ENCODE measurements at places on chromosomes 2 and 18.

GRCh38 chr2:19887510-19887909, 14.3 kb downstream of the TTC32 start:
- DNase-seq, result no peak

DNA sequence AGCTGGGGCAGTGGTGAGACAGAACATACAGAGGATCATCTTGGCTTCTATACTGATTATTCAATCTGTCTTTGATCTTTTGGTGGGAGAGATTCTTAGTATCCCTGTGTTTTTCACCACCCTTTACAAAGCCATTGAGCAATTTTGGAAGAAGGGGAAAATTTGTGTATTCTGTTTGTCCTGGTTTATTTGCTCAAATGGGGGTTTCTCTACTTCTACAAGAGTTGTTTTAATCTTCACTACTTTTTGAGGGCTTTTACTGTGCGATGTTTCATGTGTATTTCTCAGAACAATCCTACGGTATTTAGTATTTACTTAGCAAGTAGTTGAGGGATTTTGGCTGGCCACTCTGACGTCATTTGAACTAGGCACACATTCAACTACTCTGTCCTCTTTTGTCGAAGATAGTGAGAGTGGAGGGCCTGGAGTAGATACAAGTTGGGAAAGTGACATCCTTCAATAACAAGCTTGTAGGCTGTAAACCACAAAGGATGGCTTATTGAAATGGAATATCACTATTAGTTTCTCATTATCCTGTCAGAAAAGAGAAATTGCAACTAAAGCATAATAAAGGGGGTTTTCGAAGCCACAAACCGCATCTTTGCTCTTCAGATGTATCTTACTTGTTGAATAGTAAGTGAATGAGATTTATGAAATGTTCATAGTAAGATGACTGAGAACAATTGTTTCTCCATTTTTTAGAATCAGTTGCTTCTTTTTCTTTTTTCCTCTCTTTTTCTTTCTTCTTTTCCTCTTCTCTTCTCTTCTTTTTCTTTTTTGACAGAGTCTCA, 24.8 kb downstream of the FMNL2 start:
- no peak for DNase-seq

GRCh38 chr2:157492189-157492773, 48.4 kb upstream of the CYTIP start:
- peak; percentile 64 for DNase-seq

- no peak for DNase-seq
These were observed 196.6 kb downstream of the SH3RF3 start for GRCh38 chr2:109325570-109325969.

DNA sequence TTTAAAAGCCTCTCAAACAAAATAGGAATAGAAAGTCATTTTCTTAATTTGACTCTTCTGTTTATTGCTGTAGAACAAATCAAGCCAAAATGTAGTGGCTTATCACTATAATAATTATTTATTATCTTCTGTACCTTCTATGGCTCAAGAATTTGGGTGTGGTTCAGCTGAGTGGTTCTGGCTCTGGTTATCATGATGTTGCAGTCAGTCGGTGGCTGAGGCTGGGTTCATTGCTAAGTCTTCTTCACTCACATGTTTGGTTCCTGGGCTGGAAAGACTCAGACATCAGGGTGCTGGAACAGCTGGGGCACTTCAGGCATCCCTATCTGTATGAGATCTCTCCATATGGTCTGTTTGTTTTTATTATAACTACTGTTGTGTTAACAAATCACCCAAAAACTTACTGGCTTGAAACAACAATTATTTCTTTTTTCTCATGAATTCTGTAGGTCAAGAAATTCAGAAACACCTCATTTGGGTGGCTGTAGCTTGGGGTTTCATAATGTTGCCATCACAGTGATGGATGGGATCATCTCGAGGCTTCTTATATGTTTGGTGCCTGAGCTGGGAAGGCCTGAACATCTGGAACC, 242.6 kb upstream of the FBXO11 start:
- DNase-seq, result no peak

- DNase-seq, result no peak
These were observed 66.6 kb upstream of the PELI1 start for GRCh38 chr2:64210816-64211215.

DNA sequence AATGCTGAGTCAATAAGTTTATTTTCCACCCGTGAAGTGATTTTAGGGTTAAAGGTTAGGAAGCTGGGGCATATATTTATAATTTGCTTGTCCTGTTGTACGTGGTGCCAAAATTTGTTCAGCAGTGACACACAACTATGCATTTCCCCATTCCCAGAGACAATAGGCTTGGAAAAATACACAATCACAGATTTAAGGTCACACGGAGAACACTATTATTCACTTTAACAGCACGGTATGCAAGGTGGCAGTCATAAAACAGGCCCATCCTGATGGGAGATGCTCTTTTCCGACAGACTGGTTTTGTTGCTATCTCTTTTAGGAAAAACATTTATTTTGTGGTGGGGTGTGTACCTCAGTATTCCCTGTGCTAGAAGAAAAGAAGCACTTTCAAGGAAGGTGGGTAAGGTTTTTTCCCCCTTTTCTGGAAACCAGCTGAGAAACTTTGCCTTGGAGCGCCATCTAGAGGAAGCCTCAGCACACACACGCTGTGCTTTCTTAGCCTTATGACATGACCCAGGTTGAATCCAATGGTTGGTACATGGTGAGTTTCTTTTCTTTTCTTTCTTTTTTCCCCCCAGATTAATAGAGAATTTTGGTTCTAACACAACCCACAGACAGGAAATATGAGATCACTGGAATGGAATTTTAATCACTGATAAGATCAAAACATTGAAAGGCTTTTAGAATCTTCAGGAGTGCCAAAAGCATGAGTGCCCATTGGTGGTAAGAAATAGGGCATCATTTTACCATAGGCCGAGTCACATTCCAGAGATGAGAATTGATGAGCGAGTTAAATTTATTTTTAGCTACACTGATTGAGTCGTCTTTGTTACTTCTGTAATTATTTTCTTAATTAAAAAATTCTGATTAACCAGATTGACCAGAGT, 332.1 kb downstream of the AGPS start:
- peak; percentile 71 for DNase-seq

DNA sequence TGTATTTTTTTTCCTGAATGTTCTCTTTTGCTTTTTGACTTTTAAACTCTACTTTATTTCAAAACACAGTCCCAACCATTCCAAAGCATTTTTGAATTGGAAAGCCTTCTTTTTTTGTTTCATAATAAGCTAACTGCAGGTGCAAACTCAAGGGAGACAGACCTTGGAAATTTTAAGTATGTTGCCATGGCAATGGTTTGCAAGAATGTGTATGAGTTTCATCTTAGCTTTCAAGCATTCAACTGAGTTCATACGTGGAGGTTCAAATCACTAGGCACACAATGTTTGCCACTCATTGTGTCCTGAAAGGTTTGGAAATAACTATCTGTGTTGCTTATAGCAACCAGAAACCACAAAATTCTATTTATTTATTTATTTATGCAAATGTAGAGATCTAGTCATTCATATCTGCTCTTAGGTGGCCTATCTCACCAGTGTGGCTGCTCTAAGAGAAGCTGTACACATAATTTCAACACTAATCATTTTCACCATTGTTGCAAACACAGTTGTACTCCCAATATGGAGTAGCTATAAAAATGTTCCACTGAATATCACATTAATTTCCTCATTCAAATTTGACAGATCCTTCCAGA, 805.7 kb upstream of the FSHR start:
- DNase-seq, result no peak

DNA sequence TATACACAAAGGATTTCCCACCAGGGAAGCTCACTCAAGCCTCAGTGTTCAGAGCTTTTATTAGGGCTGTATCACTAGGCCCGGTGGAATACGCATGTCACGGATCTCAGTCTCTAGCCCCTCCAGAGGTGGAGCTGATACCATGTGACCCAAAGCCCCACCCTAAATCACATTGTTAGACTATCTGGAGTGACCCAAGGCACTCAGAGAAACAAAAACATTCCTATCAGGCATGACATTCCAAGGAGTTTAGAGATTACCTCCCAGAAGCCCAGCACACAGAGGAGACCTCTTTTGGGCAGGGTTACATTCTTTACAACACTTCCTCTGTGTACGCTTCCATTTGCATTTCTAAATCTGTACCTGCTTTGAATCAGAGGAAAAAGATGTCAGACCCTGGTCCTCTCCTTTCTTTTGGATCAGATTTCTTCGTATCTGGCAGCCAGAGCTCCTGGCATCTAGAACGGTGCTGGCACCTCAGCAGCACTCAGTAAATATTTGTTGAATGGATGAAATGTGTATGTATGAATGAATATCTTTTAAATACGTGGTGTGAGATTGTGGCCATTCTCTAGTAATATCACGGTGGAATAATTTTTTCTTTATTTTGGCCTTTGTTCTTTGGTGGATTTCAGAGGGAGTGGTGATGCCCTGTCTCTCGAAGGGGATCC, 37.7 kb upstream of the SMAD2 start:
- DNase-seq, result peak; percentile 97

GRCh38 chr2:144358979-144359541, 160.9 kb downstream of the ZEB2 start:
- DNase-seq, result no peak

GRCh38 chr2:179636100-179636980, 225.1 kb downstream of the ZNF385B start:
- no peak for DNase-seq

- DNase-seq, result peak; percentile 40
These were observed 1232.3 kb upstream of the ZEB2 start for GRCh38 chr2:145752091-145752806.

GRCh38 chr18:12031846-12032245, 50.5 kb downstream of the IMPA2 start:
- no peak for DNase-seq

GRCh38 chr2:105876191-105876590, 131.5 kb downstream of the NCK2 start:
- DNase-seq, result no peak

DNA sequence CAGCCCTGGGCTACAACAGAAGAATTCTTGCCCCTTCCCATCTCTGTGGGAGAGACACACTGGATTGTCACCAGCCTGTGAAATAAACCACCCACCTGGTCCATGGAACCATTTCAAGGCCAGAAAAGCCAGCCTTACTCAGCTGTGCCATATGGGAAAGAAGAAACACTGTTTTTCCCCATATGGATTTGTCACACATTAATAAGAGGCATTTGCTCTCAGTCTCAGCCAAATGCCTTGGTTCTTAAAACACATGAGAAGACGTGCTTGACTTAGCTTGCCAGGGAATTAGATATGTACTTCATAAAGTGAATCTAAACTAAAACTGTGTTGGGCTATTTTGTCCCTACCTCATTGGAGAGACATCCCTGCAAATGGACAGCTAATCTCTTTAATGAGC, 308.6 kb upstream of the TNP1 start:
- no peak for DNase-seq

- no peak for DNase-seq
These were observed 54.7 kb downstream of the ATIC start for GRCh38 chr2:215366440-215367032.

GRCh38 chr2:8740136-8740535, 58.3 kb downstream of the ID2 start:
- no peak for DNase-seq

GRCh38 chr18:8036551-8036950, 469.4 kb downstream of the PTPRM start:
- no peak for DNase-seq

GRCh38 chr2:137938204-137938603, 26.1 kb upstream of the HNMT start:
- no peak for DNase-seq

DNA sequence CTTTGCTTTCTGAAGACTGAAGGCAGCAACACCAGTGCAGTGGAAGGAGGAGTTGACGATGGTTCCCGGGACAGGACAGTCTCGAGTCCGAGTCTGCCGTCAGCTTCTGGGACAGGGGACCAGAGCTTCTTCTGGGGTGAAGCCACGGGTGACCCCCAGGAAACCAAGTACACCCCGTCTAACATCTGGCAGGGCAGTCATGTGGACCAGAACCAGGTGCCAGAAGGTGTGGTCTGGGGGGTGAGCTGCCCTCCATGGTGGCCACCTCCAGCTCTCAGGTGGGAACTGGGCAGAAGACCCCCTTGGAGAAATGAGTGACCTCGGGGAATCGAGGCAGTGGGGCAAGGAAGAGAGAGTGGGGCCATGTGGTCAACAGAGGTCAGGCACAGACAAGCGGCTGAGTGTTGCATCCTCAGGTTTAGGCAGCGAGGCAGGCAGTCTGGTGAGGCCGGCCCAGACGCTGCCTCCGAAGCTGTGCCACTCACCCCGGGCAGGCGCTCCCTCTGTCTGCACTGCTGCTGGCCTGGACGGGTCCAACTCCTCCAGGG, 204.3 kb downstream of the HDAC4 start:
- DNase-seq, result no peak

GRCh38 chr2:169393068-169393590, 30.8 kb upstream of the LRP2 start:
- DNase-seq, result peak; percentile 83

DNA sequence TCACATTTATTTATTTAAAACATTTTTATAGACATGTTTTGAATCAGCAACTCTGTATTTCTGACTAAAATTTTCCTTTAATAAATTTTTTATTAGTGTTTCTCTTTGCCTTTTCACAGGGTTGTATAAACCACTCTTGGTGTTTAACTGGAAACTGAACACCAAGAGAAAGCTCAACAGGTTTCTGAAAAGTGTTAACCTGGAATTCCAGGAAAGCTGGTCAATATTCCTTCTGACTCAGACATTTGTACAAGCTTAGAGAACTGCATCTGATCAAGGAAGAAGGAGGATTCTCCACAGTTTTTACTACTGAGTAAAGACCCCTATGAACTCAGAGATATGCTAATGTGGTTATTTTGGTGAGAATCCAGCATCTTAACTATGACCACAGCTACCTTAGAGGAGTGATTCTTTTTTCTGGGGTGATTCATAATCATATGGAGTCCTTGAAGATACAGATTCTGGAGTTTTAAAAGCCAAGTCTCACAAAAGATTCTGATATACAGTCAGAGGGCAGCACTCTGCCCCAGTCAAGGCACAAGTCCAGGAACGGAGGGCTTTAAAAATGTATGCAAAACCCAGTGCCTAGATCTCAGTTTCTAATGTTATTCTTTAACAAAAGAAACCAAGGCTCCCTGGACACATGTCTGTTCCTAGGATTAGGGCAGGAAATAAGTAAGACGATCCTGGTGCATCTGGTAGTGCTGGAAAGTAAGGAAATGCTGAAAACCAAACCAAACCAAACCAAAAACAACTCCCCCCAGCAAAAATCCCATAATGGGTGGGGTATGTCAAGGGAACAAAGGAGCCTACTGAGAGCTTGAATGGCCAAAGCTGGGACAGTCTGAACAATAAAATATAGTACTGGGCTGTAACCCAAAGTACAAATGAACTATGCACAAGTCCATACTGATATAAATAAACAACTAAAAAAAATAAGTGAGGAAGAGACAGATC, 85.1 kb upstream of the FZD5 start:
- DNase-seq, result no peak

- DNase-seq, result no peak
These were observed 61.8 kb upstream of the CTDP1 start for GRCh38 chr18:79617511-79618500.

GRCh38 chr2:232979871-232980461, 33.1 kb downstream of the NGEF start:
- DNase-seq, result no peak

DNA sequence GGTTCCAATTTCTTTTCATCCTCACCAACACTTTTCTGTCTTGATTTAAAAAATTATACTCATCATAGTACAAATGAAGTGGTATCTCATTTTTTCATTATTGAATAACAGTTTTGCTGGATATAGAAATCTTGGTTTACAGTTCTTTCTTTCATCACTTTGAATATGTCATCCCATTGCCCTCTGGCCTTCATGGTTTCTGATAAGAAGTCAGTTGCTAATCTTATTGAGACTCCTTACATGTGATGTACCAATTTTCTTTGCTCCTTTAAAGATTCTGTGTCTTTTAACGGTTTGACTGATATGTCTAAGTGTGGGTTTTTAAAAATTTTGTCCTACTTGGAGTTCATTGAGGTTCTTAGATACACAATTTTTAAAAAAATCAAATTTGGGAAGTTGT, 35.0 kb downstream of the SLC3A1 start:
- DNase-seq, result no peak

Measured in ELF-1 (cell line).